ENCODE measurements at places on chromosomes 16 and 17. TPM values are rescaled to one million over a fixed set of nuclear protein-coding genes. Genes with fewer than 3 reads are reported as not detected.

DNA sequence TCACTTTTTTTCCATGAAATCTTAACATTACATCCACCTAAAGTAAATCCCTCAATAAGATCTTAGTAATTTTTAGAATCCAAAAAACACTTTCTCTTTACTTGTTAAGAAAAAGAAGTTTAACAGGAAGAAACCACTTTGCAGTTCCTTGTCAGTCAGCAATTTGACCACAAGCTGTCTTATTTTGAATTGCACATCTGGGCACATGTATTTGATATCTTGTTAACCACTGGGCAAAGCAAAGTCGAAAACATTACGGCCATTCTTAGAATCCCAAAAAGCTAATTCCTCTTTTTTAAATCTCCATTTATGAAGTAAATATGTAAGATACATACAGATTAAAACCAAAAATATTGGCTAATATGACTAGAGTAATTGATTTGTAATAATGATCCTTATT, 1.1 kb downstream of the ABCA10 start:
- DNase-seq = no peak

KRT20 gene
- not detected for polyA plus RNA-seq

DNA sequence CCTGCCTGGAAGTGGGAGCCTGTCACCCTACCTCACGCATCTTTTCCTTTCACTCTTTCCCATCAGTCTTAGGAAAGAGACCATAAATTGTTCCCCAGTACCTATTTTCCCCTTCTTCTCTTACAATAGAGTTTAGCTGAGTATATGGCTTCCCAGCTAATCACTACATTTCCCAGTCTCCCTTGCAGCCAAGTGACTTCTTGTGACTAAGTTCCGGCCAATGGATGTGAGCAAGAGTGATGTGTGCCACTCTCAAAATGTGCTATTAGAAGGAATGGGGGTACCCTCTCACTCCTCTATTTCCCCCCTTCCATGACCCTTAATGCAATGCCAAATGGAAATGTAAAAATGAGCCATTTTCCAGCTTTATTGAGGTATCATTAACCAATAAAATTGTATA, 8.2 kb upstream of the PYY start:
- DNase-seq = no peak

PNMT gene
- 2.9 TPM for polyA plus RNA-seq

CCL1 gene
- not detected for polyA plus RNA-seq

SCNN1B gene
- polyA plus RNA-seq = 0.63 TPM

GRCh38 chr17:17547210-17547764, 44.2 kb downstream of the PEMT start:
- DNase-seq = no peak

TBC1D3E gene
- not detected for polyA plus RNA-seq

JPH3 gene
- 31.2 TPM for polyA plus RNA-seq

- DNase-seq = no peak
These were observed 6.4 kb downstream of the DRC7 start for GRCh38 chr16:57700781-57701551.

CPHXL2 gene
- not detected for polyA plus RNA-seq

Measured in brain (organoid and tissue), 16 donors.